ENCODE measurements at places on chromosomes 1 and 21.

GRCh38 chr1:170791941-170792340 is 128.0 kb downstream of the PRRX1 start:
- no peak for DNase-seq

- peak; percentile 92 for DNase-seq
These were observed at the start of gene CLDN19 for GRCh38 chr1:42739753-42740700. Gene CLDN19, minus strand, starts transcription at chr1:42740236. Its CDS starts 173 bp downstream, at chr1:42740063.

GRCh38 chr21:44394733-44395132 is 41.3 kb downstream of the TRPM2 start:
- DNase-seq = no peak

DNA sequence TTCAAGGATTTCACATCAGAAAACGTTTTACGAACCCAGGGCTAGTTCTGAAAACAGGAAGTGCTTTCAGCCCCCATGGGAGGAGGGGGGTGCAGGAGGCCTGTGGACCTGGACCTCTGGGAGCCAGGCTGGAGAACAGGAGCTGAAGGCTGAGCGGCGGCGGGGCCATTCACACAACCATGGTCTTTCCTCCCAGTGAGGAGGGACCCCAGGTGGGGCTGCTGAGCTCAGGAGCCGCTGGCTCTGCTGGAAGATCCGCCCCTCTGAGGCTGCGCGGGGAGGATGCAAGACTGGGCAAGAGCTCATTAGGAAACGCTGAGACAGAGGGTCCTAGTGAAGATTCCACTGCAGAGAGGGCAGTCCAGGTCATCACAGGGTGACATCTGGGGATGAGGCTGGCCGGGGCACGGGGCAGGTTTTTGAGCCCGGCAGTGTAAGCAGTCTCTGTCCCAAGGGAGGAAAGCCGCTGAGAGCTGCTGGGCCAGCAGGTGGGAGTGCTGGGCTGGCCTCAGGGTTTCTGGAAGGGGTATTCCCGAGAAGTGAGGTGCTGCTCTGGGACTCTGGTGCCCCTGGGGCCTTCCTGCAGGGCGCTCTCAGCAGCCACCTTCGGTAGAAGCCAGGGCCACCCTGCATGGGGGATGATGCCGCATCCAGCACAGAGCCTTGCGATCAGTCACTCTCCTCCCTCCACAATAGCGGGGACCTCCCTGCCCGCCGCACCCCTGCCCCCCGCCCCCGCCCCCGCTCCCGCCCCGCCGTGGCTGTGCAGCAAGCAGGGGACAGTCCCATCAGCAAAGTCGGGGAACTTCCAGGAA is 7.5 kb downstream of the MX2 start:
- DNase-seq = peak; percentile 81

DNA sequence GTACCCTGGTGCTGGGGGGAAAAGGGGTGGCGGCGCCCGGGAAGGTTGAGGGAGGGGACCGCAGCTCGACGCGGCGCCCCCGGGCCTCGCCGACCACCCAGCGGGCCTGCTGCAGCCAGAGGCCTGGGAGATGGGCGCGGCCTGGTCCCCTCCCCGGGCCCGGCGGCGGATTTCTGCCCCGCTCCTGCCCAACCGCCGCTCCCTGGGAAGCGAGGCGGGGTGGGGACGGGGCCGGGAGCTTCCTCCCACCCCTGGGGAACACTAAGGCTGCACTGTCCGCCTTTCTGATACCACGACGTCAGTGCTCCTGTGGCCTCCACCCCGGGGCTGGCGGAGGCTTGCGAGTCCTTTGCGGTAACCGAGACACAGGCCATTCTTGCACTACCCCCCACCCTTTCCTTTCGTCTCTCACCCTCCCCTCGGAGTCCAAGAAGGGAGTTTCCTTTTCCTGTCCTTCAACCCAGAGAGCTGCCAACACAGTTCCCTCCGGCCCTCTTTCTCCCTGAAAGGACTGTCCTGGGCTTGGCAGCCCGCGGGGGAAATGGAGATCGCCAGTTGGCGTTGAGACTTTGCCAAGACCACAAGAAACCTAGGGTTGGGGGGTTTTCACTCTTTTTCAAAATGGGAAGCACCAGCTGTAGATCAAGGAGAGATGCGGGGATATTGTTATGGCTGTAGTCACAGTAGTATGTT is 742 bp downstream of the SH3GLB1 start:
- DNase-seq = peak; percentile 51

GRCh38 chr1:34712007-34712688 is 42.7 kb upstream of the GJB5 start:
- DNase-seq = no peak

DNA sequence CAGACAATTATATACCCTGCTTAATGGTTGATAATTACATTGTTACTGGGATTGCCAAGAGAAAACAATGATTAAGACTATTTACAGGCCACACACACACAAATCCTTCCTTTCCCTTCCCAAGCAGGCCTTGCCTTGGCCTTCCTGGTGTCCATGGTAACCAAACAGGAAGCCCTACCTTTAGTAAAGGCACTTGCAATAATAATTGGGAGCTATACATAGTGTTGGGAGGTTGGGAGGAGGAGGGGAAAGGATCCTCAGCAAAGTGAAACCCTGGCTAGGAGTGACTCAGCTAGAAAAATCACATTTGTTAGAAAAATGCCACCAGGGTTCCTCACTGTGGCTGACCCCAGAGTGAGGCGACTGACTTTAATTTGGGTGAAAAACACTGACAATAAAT is 122.3 kb upstream of the ADAR start:
- no peak for DNase-seq

GRCh38 chr1:51961231-51961630 is 29.3 kb downstream of the RAB3B start:
- DNase-seq = no peak

GRCh38 chr1:91015794-91016550 is 5.9 kb downstream of the ZNF644 start:
- DNase-seq = no peak

DNA sequence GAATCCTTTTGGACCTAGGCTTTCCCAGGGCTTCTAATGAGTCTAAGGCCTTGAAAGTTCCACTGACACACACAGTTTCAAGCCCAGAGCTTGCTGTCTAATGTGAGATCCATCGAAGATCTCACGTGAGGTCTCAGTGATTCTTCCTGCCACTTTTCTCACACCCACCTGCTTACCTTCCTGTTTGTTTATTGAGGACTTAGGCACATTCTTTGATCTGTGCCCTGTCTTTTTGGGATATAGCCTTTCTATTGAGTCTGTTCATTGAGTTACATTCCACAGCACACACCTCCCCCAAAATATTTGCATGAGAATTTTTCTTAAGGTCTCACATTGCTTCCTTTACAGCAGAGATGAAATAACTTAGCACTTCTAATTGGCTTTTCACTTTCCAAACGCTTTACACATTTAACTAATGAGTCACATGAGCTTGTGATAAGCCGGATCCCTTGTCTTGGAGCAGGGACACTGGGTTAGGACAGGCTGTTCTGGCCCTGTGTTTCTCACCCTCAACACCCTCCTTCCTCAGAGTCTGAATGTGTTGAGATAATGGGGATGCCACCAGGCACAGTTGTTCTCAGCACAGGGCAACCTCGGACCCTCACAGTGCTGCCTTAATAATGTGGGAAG is 288.3 kb downstream of the TM2D1 start:
- no peak for DNase-seq

DNA sequence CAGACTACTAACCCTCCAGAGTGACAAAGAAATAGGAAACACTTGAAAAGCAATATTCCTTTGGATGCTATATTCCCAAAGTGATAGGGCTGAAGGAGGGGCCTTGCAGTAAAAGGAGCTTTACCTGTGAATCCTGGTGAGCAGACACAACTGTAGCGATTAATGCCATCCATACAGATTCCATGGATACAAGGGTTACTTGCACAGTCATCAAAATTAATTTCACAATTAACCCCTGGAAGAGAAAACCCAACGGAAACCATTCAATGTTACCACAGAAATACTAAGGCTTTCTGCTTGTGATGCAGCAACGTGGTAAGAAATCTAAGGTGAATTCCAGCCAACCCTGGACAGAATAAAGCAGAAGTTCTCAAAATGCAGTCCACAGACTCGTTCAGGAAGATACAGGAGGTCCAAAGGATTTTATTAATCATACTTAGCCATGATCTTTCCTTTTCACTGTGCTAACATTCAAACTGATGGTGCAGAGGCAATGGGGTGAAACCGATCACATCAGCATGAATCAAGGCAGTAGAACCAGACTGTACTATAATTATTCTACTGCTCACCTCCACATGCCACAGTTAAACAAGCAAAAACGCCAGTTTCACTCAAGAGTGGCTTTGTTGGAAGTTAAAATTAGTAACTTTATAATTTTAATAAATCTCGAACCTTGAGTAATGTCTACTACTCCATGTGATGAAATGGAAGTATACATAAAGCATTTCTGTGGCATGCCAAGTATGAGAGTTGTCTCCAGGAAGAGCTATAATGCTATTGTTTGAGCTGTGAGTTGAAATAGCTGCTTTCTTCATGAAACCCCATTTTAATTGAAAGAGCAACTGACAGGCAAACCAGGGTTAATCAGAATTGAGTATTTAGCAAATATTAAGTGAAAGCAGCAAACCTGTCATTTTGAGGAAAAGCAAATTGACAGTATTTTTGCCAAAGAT is 63.2 kb upstream of the ADAM30 start:
- no peak for DNase-seq

All from WERI-Rb-1 (cell line).